ENCODE measurements at places on chromosomes 1 and 21.

DNA sequence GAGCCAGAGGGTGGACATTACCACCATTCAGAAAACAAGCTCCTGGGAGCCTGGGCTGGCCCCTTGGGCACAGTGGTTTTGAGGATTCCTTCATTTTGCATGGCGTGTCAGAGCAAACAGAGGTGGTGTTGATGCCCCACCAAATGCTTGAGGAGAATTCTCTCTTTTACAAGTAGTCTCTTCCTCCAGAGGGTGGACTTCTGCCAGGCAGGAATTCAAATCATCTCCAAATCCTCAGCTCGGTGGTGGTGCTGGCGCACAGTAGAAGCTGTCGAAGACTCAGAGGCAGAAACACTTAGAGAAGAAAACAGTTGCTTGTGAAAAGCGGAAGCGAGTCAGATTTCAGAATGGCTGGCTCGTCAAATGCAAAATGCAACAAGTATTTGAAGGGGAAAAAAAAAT, 3.4 kb upstream of the CHI3L1 start:
- no peak for DNase-seq

- DNase-seq = no peak
Observed at GRCh38 chr1:14261395-14261794, 337.1 kb upstream of the KAZN start.

GRCh38 chr1:200780545-200781369, 42.1 kb downstream of the CAMSAP2 start:
- no peak for DNase-seq

DNA sequence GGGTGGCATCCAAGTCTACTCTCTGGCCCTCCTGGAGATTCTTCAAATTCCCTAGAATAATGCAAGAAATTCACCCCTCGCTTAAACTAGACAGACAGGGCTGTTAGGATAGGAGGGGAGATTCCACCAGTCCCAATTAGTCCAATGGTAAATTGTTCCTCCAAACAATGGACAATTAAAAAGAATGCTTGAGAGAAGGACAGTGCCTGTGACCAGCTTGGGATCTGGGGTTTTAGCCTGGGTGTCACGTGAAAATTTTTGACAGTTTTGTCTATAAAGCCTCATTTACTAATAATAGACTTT, 177.7 kb upstream of the RAB4A start:
- DNase-seq = no peak

- DNase-seq = no peak
Observed at GRCh38 chr21:34154878-34155277, 81.5 kb downstream of the MRPS6 start.

DNA sequence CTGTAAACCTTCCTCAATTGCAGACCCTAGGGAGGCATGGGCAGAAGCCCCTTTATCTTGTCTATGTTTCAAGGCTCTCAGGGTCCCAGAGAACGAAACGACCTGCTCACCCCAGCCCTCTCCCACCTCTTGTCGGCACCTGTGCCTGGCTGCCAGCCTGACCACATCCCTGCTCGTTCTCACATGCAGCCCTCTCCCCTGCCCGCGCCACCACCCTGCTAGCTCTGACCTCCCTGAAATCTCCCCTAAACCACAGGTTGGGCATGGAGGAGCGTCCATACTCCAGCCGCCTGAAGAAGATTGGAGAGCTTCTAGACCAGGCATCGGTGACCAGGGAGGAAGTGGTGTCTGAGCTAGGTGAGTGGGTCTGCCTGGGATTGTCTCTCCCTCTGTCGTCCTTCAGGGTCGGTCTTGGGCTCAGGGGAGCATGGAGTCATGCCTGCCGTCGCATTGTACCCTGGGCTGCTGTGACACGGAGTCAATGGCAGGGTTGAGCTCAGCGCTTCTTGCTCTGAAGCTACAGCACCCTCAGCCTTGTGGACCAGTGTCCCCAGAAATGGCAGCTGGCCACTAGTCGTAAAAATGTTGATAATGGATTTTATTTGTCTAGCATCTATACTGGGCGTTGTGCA, 3.6 kb downstream of the ADPRS start:
- no peak for DNase-seq

DNA sequence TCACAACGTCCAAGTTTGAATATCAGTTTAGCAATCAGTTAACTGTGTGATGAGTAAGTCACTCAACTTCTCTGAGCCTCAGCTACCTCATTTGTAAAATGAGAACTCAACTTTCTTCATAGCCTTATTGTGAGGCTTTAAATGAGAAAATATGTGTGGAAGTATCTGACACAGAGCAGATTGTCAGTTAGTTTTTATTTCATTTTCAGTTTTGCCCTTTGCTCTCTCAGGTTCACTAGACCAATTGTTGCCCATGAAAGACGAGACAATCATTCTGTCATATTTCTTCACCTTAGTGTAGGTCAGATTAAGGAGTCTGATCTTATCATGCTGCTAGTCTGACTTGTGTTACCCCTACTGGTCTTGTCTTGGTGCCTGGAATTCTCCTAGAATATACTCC, 232.8 kb upstream of the PTBP2 start:
- DNase-seq = no peak

DNA sequence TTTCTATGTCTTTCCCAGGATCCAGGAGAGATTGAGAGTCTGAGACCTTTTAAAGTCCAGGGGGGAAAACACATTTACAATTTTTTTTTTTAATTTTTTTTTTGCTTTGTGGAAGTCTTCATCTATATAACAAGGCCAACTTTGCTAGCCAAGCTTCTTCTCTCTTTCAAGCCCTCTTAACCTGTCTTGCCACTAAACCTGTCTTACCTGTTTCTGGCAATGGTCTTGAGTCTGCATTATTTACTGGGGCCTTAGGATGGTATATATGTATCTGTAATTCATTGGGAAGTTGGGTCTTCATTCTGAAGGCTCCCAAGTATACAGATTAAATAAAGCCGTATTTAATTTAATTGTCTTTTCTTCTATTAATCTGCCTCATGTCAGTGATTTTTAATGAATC, 750.9 kb upstream of the B3GALT2 start:
- no peak for DNase-seq

- no peak for DNase-seq
Observed at GRCh38 chr1:52238887-52239707, 97.2 kb downstream of the ZFYVE9 start.

GRCh38 chr1:240091614-240092300, at the start of gene FMN2:
Gene FMN2, plus strand, starts transcription at chr1:240091883. Its CDS starts 227 bp downstream, at chr1:240092110.
- no peak for DNase-seq

DNA sequence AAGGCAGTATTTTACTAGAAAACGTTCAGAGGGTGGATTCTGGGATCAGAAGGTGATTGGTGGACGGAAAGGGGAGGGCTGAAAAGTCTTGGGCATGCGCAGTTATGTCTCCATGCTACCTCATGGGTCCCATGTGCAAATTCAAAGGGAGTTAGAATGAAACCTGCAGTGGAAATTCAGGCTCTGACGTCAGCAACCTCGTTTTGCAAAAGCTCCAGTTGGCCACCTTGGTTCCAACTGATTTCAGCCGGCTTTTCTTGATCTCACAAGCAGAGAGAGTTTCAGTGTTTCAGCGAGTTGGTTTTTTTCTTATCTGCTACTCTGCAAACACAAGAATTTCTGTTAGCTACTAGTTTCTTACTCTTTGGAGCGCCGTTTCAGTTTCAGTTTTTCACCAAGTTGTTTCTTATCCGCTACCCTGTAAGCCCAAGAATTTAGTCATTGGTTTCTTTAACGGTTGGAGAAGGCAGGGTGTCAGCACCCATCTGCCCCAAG, 69.8 kb upstream of the PGBD5 start:
- DNase-seq = peak; percentile 79

DNA sequence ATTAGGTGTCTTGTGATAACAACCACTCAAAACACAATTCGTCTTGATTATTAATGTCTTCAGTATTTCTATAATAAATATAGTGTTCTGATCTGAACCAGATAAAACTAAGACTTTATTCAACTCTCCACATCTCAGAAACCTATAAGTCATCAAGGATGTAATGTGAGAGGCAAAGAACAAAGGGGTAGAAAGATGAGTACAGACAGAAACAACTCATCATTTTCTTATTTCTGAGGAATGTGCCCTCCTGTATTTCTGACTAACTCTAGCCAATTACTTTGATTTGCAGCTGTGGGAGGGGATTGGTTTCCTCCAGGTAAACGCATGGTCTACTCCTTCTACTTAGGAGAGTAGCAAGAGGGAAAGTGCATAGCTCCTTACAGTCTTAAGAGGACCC, 73.7 kb upstream of the ST6GALNAC5 start:
- no peak for DNase-seq

DNA sequence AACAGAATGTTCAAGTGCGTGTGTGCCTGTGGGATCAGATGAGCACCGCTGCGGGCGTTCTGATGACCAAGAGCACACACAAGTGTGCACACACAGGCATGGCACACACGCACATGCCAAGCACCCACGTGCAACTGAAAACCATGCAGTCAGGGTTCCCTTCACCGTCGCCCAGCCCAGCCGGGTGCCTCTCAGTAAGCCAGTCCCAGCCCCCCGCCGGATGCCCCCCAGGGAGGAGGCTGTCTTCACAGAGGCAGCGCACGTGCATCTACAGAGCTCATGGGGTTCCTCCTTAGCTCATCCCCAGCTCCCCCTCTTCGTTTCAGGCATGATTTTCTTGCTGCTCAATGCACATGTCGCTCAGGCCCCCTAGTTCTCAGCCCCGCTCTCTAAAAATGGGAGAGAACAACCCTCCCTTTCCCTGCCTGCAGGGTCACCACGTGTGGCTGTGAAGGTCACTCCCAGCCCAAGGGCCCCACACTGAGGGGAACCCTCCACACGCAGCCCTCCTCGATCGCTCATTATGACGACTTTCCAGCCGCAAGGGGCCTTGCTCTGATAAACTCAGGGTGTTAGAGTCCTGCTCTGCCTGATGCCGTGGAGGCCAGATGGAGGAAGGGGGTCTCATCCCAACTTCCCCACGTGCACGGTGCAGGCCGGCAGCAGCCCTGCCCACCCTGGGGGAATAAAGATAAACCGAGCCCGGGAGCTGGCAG, 30.4 kb upstream of the ARHGEF16 start:
- peak; percentile 56 for DNase-seq

- DNase-seq = no peak
Observed at GRCh38 chr1:224809613-224810012, 119.9 kb upstream of the DNAH14 start.

DNA sequence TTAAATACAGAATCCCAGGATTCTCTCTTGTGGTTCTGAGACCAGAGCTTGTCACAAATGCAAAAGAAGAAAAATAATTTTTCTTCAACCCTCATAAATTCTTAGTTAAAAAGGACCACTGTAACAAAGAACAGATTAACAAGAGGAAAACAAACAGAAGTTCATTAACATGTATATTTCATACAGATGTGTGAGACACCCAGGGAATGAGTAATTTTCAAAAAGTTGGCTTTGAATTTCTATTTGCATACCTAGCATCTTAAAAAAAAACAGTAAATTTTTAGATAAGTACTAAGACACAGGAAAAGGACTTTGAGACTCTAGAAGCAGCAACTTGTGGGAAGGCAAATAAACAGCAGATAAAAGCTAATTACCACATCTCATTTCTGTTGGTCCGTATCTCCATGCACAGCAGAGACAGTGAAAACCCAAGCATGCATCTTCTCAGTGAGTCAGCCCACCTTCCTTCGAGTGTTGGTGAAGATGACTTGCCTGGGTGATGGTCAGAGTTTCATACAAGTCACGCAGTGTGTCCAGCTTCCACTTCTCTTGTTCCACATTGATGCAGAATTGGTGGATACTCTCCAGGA, 399.9 kb upstream of the ADAMTS5 start:
- no peak for DNase-seq

DNA sequence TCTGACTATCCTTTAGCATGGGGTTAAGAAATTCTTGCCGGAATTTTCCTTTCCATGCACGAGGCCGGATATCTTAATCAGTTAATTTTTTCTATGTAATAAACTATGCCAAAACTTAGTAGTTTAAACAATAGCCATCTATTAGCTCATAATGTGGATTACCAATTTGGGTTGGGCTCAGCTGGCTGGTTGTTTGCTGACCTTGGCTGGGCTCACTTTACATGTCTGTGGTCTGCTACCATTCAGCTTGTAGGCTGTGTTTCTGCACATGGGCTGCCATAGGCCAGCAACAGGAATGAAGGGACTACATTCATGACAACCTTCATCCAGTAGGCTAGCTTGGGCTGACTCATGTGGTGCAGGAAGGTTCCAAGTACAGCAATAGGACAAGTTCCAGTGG, 56.0 kb upstream of the NTPCR start:
- DNase-seq = no peak

Data from stomach (tissue), 19 donors.